Right ventricle myocardium superior (tissue), 1 donor: ENCODE measurements at places on chromosomes 12 and 14. TPM values are rescaled to one million over a fixed set of nuclear protein-coding genes. Genes with fewer than 3 reads are reported as not detected.

ALDH1L2 gene
- 1.3 TPM for total RNA-seq

CGRRF1 gene
- total RNA-seq, result 15.1 TPM

MYL6 gene
- 513 TPM for total RNA-seq

NRXN3 gene
- 1.3 TPM for total RNA-seq

KLHL33 gene
- total RNA-seq, result 0.70 TPM

PLEK2 gene
- total RNA-seq, result not detected

TTC6 gene
- not detected for total RNA-seq

RNASE9 gene
- total RNA-seq, result not detected

SMCO3 gene
- not detected for total RNA-seq

SMCO2 gene
- not detected for total RNA-seq

KCNC2 gene
- not detected for total RNA-seq

GZMH gene
- 0.86 TPM for total RNA-seq

GZMB gene
- 1.3 TPM for total RNA-seq

IFNG-AS1 gene
- total RNA-seq, result not detected

STAB2 gene
- total RNA-seq, result 0.05 TPM

PDE3A gene
- total RNA-seq, result 153 TPM

DAO gene
- not detected for total RNA-seq

SMARCD1 gene
- 14.3 TPM for total RNA-seq
